ENCODE measurements at places on chromosomes 2 and 18.

GRCh38 chr2:65275141-65275915 is 47.7 kb downstream of the ACTR2 start:
- no peak for DNase-seq

- no peak for DNase-seq
Measured at GRCh38 chr2:168988755-168989154, 42.4 kb downstream of the ABCB11 start.

- no peak for DNase-seq
Measured at GRCh38 chr2:9232886-9233285, 26.3 kb downstream of the ASAP2 start.

DNA sequence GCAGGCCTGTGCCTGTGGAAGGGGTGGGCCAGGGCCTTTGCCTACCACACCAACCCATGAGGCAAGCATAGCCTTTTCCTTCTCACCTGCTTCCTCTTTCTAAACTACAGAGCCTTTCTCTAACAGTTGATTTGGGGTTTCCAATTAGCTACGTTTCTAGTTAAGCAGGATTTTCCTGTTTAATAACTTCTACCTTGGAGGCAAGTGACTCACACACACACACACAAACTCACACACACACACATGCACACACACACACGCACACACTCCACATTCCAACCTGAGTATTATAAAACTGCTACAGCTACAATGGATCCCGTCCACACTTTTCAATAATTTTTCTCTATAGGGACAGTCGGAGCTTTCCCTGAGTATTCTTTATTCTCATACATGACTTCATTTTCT is 84.9 kb downstream of the SOX11 start:
- DNase-seq, result no peak

DNA sequence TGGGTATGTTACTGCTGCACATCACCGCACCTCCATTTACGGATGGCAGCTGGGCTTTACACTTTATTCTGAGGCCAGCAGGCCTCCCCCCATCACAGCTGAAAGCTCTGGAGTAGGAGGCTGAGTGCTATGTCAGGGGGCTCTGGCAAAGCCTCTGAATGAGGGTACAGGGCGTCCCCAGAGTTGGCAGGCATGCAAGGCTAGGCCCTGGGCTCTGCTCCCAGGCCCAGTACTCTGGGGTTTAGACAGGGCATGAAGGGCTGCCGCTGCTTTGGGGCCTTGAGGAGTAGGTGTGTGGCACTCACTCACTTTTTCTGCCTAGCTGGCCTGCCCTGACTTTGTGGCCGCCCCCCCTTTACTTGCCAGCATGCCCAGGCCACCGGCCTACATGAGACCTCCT is 90.8 kb downstream of the WDSUB1 start:
- no peak for DNase-seq

DNA sequence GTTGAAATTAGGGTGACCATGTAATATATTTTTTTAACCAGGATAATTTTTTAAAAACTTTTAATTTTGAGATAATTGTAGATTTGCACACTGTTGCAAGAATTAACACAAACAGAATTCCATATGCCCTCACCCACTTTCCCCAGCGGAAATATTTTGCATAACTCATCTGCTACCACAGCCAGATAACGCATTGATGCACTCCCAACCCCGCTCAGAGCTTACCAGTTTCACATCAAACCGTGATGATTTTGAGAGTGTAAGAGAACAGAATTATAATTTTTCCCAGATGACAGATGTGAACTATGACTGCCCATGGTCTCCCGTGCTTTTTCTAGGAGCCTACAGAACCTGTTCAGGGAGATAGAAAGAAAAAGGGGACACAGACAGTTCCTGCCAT is 35.2 kb upstream of the LDLRAD4 start:
- no peak for DNase-seq

DNA sequence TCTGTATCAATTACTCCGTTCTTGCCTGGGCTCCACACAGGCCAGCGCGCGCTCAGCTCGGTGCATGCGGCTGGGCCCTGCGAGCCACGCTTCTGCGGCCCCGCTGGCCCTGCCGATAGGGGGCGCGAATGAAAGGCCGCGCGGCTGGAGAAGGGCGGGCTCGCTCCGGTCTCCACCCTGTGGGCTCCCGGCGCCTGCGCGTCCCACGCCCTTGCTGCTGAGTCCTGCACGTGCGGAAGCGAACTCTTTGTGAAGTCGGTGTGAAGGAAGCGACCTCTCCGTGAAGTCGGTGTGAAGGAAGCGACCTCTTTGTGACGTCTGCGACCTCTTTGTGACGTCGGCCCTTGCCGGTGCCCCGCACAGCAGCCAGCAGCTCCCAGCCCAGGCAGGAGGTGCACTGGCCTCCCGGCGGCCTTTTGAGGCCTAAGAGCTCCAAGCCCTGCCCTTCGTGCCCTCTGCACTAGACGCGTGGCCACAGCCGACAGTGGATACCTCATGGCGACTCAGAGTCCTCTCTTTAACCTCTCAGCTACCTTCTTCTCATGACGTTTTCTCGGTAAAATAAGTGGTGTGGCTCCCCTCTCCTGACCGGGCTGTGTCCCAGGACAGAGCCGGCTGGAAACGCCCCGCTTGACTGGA is 391.9 kb upstream of the RAB6C start:
- no peak for DNase-seq

- no peak for DNase-seq
Measured at GRCh38 chr2:239305771-239306170, 95.0 kb downstream of the HDAC4 start.

DNA sequence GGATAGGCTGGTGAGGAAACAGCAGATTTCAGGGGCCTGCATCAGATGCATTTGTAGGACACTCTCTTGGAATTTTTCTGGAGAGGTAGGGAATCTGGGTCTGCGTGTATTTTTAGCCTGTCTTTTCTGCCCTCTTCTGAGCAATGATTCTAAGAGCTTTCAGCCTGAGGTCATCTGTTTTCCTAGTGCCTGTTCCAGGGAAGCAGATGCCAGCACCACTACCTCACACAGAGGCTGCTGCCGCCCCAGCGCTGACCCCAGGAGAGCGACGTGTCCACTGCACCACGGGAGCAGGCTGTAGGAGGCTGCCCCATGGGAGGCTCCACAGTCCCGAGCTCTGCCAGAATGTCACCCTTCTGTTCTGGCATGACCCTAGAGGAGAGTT is 316.5 kb downstream of the CYP26B1 start:
- no peak for DNase-seq

DNA sequence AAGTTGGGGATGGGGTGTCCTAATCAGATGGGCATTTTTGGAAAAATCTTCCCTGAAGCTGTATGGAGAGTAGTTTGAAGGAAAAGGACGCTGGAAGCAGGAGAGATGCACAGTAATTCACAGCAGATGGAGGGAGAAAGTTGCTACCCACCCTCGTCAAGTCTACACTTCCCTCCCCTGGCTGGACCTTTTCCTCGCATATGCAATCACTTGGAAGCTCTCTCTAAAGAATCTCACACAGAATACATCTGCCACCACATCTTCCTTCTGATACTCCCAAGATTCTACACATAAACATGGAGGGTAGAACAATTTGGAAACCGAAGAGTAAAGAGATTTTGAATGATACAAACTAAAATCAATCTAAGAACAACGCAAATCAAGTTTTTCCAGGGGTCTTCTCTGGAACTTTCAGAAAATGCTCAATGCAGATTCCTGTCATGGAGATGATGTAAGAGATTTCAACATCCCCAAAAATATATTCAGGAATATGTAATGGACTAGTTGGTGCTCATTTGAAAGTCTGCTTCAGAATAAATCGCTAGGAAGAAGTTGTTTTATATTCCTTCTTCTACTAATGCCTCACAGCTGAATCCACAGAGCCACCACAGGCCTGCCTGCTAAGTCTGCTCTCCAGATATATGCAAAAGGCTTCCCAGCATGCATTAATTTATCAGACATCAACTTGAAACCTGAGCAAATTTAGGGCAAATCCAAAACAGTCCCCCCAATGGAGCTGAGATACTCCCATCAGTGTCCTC is 291.5 kb downstream of the LRATD1 start:
- no peak for DNase-seq

GRCh38 chr18:33944493-33944892 is 280.2 kb downstream of the NOL4 start:
- no peak for DNase-seq

DNA sequence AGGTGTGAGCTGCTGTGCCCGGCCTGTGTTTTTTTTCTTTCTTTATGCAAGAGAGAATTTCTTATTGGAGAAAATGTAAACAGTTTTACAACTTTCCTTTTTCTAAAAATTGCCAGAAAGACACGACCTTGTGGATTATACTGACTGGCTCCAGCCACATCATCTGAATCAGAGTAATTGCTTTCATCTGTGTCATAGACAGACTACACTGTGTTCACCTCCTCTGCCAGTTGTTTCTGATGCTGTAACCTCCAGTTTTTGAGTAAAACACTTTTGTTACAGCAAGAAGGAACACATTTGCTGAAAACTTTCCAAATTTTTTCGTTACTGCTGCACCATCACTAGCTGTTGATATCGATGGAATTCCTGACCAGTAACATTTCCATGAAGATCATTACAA is 43.9 kb upstream of the PLEKHM3 start:
- DNase-seq, result no peak

GRCh38 chr18:46421973-46422551 is 235.0 kb downstream of the LOXHD1 start:
- no peak for DNase-seq

- no peak for DNase-seq
Measured at GRCh38 chr18:75089748-75090327, 119.1 kb downstream of the PTGR3 start.

- no peak for DNase-seq
Measured at GRCh38 chr2:207766697-207767460, 2.8 kb downstream of the FZD5 start.
